ENCODE measurements at places on chromosomes 3 and 15.

DNA sequence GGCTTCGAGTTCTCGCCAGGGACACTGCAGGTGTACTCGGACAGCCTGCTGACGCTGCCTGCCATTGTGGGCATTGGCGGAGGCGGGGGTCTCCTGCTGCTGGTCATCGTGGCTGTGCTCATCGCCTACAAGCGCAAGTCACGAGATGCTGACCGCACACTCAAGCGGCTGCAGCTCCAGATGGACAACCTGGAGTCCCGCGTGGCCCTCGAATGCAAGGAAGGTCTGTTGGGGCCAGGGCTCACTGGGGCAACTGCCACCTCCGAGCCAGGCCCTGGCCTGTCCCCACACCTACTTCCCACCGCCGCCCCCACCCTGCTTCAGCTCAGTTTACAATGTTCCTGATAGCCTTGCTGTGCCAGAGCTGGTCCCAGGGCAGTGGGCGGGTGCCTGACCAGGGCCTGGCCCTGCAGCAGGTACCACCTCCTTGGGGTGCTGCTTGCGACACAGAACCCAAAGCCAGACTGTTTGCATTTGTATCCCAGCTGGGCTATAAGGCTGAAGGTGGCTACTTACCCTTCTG lies 35.5 kb downstream of the PLXNA1 start:
- DNase-seq = no peak

DNA sequence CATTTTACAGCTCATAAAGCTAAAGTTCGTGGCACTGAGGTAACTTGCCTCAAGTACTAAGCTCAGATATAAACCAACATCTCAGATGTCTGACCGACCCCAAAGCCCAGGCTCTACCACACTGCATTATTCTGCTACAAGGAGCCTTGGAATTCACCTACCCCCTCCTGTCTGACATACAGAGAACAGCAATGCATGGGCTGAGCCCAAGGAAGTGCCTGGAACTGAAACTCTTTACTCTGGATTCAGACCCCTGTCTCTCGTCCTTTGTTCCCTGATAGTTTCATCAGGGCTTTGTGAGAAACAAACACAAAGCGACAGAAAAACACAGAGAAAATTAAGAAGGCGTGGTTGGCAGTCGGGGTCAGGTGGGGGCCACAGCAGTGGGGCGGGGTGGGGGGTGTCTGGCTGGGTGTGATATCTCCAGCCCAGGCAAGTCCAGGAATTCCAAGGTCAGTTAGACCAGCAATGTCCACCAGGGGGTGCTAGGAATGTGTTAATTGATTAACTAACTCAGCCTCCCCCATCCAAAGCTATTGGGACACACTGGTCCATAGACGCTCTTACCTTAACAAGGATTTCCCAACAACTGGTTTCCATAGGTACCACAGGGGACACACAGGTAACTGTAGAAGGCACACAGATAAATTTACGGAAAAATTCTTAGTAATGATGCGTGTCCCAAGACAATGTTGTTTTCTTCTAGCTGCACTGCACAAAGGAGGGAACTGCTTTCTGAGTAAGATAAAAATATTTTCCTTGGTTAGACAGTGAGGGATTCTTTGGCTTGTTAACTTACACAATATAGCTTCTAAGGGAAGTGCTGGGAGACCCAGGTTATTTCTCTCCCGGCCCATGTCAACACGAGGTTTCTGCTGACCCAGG lies 18.8 kb upstream of the SSUH2 start:
- no peak for DNase-seq

DNA sequence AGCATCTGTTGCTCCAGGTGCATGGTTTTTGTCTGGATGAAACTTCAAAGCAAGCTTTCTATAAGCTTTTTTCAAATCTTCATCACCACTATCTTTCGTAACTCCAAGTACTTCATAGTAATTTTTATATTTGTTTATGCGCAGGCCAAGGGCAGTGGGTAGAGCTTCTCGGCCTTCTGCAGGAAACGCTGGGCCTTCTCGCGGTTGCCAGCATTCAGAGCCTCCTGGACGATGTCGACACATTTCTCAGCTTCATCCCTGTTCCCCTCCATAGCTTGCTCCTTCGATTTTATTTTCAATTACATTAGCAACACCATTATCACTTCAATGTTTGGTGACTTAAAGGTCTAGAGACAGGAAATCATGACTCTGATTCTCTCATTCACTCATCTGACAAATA lies 20.2 kb downstream of the DENND4A start:
- no peak for DNase-seq

GRCh38 chr3:13839253-13839652 lies 40.6 kb downstream of the WNT7A start:
- no peak for DNase-seq

GRCh38 chr3:11726146-11726545 lies 82.4 kb upstream of the VGLL4 start:
- DNase-seq = no peak

DNA sequence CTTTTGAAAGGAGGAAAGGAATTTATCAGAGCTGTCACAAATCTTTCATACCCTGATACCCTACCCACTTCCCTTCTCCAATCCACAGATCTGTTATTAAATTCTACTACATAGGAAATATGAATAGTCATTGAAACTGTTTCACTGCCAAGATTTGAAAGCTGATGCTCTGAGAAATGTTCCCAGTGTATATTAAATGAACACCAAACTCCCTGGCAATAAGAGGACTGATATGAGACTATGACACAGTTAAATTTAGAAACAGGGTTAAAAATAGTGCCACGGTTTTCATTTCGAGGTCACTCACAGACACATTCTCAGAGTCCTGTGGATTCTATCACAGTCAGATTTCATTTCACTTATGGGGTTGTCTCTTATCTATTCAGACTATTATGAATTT lies 27.2 kb upstream of the GBE1 start:
- no peak for DNase-seq

- DNase-seq = no peak
Measured at GRCh38 chr3:108067768-108068167, 23.1 kb downstream of the CD47 start.

DNA sequence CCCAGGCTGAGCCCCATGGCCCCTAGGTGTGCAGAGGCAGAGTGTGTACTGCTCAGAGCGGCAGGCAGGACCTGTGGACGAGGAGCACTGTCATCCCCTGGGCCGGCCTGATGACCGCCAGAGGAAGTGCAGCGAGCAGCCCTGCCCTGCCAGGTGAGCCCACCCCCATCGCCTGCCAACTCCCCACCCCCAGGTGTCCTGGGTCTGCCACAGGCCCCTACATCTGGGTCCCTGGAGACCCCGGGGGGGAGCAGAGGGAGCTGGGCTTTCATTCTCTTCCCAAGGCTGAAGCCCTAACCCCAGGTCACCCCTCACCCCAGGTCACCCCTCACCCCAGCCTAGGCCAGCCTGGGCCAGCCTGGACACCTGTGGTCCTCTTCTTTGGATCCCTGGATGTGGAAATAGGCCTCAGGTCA lies 93.1 kb downstream of the TBC1D2B start:
- no peak for DNase-seq

GRCh38 chr3:40451551-40451950 lies 5.6 kb upstream of the RPL14 start:
- no peak for DNase-seq

- DNase-seq = no peak
Measured at GRCh38 chr3:133925960-133926735, 30.5 kb upstream of the RAB6B start.

DNA sequence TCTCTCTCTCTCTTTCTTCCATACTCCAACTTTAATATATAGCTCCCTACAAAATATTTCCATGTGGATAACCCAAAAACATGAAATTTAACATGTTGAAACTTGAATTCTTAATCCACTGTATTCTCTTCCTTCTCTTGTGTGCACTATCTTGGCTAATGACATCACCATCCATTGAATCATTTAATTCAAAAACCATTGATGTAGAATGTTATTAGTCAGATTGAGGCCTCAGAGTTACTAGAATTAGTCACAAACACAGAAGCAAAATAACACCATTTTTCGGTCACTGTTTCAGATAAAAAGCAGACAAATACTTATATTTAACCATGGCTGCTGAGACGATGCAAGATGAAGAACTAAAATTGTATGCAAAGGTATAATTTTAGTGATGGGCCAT lies 256.9 kb upstream of the LRRC3B start:
- DNase-seq = no peak

GRCh38 chr3:28934126-28934813 lies 346.6 kb upstream of the RBMS3 start:
- DNase-seq = no peak

- no peak for DNase-seq
Measured at GRCh38 chr3:27570421-27571106, 86.4 kb upstream of the SLC4A7 start.

GRCh38 chr15:34759347-34759746 lies 4.5 kb upstream of the GJD2 start:
- DNase-seq = no peak

DNA sequence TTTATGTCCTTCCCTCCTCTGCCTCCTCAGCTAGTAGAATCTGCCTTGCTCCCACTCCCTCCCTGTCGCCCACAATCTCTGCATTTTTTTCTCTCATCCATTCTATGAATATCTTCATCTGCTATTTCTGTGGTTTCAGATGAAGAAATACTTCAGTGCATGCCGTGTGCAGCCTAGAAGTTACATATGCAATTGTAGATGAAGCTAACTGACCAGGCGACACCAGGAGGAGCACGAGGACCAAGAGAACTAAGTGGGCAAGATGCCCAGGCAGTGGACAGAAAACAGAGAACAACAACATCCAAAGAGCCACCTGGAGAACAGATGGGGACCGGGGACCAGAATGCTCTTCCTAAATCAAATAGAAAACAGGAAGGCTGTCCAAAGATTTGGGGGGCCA lies 121.4 kb upstream of the ATP11B start:
- DNase-seq = no peak

Measured in GM18507 (cell line).